ENCODE measurements at places on chromosomes 11 and 22. TPM values are rescaled to one million over a fixed set of nuclear protein-coding genes. Genes with fewer than 3 reads are reported as not detected.

OR5A1 gene
- not detected for polyA plus RNA-seq

MYO18B gene
- polyA plus RNA-seq: 117 TPM

PANX2 gene
- polyA plus RNA-seq: 0.18 TPM

GRCh38 chr11:17571431-17572358, 24.6 kb downstream of the OTOG start:
- no peak for DNase-seq

- no peak for DNase-seq
These were observed 425.9 kb downstream of the TMEM135 start for GRCh38 chr11:87463486-87464102.
